ENCODE measurements at places on chromosomes 12 and 14.

GRCh38 chr12:56521209-56521589 lies 421 bp upstream of the RBMS2 start:
- no peak for DNase-seq

- DNase-seq, result no peak
These were observed 2.7 kb upstream of the INHBE start for GRCh38 chr12:57452181-57452936.

DNA sequence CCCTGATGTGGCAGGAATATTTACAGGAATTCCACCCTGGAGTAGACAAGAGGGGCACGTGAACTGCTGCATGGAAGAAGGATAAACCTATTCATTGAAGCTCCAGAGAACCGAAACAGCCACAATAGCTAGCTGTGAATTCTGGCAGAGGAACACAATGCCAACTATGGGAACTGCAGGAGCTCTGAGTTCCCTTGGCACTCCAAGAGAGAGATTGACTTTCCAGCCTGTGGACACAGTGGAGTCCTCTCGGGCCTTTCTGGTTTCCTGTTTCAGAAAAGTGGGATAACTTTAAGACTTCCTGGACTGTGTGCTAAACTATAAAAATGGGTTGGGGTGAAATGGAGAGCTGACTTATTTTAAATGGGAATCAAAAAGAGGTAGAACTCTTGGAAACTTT lies 11.9 kb downstream of the CACNA2D4 start:
- no peak for DNase-seq

DNA sequence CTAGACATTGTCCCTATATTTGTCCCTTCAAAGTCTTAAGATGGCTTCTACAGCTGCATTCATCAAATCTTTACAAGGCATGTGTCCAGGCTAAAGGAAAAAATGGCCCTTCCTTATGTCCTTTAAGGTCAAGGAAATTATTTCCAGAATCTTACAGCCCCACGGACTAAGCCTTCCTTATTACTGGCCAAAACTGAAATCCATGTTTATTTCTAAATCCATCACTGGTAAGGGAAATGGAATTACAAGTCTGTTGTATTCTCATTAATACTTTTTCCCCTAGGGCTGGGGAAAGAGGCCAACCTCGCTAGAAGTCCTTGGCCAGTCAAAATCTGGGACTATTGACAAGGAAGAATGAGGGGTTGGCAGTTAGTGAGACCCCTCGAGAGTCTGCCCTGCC lies 252.5 kb downstream of the TMEM132C start:
- no peak for DNase-seq

GRCh38 chr14:68655911-68656316 lies 137.0 kb downstream of the ZFP36L1 start:
- no peak for DNase-seq

DNA sequence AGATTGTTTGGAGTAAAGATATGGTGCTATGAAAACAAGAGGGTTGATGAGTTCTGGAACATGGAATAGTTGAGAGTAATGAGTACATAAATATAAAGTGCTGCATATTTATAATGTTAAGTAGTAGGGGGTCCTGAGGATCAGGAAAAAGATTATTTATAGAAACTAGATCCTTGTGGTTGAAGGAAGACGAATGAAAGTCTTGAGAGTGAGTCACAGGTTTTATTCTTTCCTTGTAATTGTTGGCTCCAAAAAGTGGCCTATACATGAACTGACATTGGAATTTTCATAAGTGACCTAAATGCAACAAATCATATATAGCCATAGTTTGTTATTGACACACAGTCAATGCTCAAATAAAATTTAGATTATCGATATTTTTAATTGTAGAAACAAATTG lies 440.4 kb upstream of the PRICKLE1 start:
- DNase-seq, result no peak

- no peak for DNase-seq
These were observed 12.4 kb downstream of the KRT7 start for GRCh38 chr12:52245259-52245961.

GRCh38 chr14:102235275-102235897 lies 69.6 kb downstream of the MOK start:
- peak; percentile 63 for DNase-seq

GRCh38 chr14:67746927-67747326 lies 45.2 kb downstream of the RDH12 start:
- no peak for DNase-seq

- DNase-seq, result no peak
These were observed 81.0 kb downstream of the DAAM1 start for GRCh38 chr14:59269466-59269865.

DNA sequence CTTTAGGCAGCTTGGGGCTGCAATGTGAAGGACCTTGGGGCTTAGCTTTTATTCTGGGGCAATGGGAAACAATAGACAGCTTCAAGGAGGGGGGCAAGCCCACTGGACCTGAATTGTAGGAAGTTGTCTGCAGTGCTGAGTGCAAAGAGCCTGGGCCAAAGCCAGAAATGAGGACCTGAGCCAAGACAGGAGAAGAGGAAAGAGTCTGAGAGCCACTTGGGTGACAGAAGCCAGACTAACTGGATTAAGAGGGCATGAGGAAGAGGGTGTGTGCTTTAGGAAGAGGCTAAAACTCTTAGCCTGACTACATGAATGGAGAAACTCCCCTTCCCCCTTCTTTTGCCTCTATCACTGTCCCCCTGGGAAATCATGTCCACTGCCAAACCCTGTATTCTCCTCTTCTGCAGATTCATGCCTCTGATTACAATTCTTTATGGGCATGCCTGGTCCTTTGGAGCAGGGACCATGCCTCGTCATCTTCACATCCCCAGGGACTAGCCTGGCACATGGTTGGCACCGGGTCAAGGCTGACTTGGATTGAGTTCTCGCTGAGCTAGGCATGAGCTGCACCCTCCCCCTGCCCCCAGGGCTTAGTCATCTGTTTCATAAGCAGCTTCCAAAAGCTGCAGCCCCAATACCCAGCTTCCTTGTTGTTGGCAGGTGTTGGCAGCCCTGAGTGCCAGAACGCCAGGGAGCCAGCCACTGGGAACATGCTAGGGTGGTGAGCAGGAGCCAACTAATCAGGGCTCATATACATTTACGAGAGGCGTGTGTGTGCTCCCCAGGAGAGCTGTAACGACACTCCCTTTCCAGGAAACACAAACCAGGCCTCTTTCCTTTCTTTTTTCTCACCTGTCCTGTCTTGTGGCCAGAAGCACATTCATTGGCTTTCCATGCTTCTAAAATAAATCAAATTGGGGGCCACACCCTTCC lies 27.7 kb upstream of the JDP2 start:
- DNase-seq, result no peak

- DNase-seq, result no peak
These were observed 82.8 kb downstream of the SUDS3 start for GRCh38 chr12:118459110-118459509.

DNA sequence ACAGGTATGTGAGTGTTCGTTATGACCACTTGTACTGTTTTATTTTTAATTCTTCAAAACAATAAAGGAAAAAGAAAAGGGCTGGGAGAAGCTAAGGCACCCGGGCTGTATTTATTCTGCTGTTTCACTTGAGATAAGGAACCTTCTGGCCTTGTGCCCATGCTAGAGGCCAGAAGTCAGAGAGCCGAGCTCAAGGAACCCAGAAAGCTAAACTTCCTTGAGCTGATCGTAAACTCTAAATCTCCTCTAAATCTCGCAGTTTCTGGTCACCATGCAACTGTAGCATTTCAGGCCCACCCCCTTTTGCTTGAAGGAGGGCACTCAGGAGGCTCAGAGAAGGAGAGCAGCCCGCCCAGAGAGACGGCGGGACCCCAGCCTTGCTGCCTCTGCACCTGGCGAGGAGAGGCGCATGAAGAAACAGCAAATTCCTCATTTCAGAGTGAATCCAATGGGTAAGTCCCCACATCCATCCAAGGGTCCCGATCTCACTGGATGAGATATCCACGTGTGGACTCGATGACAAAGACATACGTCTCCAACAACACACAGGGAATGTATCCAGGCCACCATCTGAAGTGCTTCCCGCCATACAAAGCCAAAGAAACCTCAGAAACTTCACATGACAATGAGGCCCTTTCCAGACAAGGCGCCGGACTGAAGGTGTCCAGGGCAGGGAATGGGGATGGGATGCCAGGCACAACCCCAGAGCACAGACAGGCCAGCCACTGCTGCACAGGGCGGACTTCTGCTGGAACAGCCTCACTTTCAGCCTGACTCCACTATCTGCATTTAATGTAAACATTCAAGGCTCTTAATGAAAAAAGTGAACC lies 14.6 kb downstream of the CCDC88C start:
- no peak for DNase-seq

DNA sequence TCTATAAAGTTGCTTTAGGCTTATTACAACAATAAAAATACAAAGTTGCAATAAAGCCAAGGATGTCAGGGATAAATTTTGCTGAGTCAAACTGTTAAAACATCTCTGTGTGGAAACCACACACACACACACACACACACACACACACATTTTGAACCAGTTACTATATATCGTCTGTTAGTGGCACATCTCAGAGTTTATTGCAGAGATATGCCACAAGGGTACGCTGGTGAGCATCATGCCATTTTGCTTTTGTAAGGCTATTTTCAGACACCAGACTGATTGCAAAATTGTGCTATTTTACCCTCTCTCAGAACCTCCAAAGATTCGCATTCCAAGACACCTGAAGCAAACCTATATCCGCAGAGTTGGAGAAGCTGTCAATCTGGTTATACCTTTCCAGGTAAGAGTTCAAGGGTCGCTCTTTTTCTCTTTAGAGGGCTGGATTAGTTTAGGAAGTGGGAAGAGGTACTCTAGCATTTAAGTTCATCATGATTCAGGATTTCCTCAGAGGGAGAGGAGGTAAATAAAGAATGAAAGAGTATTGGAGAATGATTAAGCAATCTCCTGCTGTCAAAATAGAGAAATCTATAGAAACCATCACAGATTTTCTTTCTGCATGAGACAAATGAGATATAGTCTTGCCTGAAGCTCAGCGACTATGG lies 27.3 kb upstream of the CHPT1 start:
- no peak for DNase-seq

DNA sequence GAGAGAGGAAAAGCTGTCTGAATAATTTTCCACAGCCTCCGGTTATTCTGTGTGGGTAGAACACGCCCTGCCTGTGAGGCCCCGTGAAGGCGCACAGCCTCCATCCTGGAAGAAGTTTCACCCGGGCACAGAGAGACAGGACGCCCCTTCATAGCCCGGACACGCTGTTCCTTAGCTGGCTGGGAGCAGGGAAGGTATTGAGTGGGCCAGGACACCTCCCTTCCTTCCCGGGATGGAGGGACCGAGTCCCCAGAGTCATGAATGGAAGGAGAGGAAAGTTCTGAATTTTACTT lies 135.5 kb downstream of the GCH1 start:
- no peak for DNase-seq

DNA sequence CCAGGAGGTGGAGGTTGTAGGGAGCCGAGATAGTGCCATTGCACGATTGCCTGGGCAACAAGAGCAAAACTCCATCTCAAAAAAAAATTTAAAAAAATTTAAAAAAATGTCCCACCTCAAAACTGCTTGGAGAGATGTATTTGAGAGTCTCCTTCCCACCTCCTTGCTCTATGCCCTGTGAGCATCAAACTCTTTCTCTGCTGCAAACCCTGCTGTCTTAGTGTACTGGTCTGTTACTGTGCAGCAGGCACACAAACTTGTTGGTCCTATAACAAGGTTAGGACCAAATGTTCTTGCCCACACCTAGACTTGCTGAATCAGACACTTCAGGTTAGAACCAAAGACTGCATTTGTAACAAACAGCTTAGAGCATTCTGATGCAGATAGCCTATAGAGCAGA lies 153.5 kb upstream of the FUT8 start:
- no peak for DNase-seq

DNA sequence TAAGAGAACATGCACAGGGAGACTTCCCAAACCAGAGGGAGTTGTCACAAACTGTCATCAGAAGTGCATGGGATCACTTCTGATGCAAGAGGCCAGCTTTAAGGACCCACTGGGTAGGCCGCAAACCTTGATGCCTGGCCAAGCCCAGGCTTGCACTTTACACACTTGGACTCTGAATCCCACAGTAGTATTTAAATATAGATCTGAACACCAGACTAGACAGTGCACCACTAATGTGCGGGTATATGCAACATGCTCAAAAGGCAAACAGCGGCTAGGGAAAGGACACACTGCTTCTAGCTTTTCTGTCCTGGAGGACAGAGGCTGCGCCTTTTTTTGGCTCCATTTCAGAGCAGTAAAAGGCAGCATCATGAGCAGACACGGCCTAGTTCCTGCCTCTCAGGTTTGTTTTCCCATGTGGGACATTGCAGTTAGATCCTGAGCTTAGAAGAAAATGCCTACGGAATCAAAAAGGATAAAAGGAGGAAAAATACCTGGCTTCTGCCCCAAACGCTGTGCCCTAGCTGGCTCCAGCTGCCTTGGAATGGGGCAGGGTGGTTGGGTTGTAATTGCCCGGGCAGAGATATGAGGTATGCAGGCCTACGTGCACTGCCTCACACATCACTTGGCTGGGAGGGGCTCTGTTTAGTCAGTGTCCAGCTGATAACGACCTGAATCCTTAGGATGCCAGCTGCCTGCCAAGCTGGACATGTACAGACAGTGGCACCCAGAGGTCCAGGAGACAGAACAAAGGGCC lies 84.5 kb upstream of the EGLN3 start:
- DNase-seq, result no peak

- DNase-seq, result no peak
These were observed 80.0 kb downstream of the IFT43 start for GRCh38 chr14:76065519-76065918.

GRCh38 chr12:122793685-122794106 lies 19.3 kb downstream of the CCDC62 start:
- DNase-seq, result no peak

GRCh38 chr12:75944905-75945432 lies 86.6 kb downstream of the PHLDA1 start:
- no peak for DNase-seq

DNA sequence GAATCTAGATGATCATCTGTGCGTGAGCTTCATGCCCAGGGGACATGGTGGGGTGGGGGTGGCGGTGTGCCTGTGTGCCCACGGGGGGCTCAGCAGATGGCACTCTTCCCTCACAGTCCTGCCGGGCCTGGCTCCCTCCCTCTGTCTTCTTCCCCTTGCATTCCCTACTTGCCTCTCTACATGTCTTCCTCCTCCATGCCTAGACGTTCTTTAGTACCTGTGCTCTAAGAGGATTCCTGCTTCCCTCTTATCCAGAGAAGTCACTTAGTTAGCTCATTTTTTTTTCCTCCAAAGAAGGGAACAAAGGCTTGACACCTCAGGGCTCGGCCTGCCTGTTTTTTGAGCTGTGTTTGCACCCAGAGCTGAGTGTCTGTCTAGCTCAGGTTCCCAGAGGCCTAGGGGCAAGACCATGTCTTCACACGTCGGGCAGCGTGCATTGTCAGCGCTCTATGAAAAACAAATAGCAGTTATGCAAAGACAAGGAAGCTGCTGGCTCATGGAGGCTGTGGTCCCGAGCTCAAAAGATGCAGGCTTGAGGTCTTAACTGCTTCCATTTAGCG lies 48.8 kb downstream of the NINJ2 start:
- no peak for DNase-seq

DNA sequence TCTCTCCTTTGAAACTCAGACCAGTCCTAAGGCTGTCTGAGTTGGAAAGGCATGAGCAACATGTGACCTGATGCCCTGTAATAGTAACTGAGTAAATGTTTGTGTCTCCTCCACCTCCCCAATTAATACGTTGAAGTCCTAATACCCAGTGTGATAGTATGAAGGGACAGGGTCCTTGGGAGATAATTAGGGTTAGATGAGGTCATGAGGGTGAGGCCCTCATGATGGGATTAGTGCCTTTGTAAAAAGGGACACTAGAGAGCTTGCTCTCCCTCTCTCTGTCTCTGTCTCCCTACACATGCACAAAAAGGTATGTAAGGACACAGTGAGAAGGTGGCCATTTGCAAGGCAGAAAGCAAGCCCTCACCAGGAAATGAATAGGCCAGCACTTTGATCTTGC lies 18.1 kb upstream of the KIF21A start:
- DNase-seq, result no peak

Data from effector CD4-positive, alpha-beta T cell (primary cell).